ENCODE measurements at places on chromosomes 1 and 21.

DNA sequence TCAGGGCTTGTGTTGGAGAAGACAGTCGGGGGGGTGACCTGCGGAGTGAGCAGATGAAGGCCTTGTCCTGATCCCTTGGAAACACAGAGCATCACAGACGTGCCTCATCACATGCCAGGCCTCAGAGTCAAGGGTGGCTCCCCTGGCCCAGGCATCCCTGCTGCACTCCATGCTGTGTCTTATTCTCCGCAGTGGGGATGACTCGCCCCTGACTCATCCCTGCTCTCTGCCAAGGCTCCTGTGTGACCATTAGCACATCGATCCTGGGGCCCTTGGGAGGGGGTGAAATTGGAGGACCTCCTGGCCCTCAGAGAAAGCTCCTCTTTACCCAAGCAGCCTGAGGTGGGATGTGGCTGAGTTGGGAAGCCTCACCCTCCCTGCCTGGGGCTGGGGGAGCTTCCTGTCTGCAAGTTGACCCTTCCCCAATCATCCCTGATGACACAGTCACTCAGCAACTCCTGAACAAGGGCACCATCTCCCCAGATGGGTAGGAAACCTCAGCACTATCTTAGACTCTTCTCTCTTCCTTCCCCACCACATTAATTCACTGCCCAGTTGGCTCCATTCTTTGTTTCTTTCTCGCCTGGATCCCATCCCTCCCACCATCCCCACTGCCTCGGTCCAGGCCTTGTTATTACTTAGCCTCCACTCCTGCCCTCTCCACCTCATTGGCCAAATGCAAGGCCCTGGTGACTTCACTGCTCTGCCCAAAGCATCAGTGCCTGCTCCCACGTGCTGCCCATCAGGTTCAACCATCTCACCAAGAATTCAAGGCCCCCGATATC lies 74.6 kb downstream of the CAMK2N1 start:
- no peak for DNase-seq

- peak; percentile 68 for DNase-seq
Observed at GRCh38 chr21:44930543-44930981, 9.3 kb upstream of the SLX9 start.

GRCh38 chr1:47690341-47691250 lies 252.8 kb downstream of the FOXD2 start:
- no peak for DNase-seq

- DNase-seq, result peak; percentile 61
Observed at GRCh38 chr1:206909161-206909882, 12.1 kb downstream of the IL24 start.

- DNase-seq, result no peak
Observed at GRCh38 chr1:210655511-210655910, 326.8 kb downstream of the HHAT start.

- DNase-seq, result no peak
Observed at GRCh38 chr1:103283841-103284669, 175.7 kb upstream of the COL11A1 start.

DNA sequence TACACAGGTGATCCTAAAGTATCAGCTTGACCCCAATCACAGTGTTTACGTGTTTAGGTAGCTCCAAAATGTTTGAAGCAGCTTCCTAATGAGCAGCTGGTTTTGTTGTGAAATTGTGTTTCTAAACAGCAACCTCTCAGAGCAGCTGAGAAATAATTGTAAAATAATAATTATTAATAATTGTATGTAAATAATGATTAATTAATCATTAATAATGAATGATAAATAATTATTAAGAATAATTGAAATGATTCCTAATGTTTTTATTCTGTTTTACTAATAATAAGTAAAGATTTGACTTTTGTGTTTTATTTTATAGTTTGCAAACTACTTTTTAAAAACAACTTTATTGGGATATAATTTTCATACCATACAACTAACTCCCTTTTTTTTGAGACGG lies 182.2 kb downstream of the URB2 start:
- no peak for DNase-seq

GRCh38 chr1:31040038-31040437 lies 25.5 kb downstream of the PUM1 start:
- no peak for DNase-seq

DNA sequence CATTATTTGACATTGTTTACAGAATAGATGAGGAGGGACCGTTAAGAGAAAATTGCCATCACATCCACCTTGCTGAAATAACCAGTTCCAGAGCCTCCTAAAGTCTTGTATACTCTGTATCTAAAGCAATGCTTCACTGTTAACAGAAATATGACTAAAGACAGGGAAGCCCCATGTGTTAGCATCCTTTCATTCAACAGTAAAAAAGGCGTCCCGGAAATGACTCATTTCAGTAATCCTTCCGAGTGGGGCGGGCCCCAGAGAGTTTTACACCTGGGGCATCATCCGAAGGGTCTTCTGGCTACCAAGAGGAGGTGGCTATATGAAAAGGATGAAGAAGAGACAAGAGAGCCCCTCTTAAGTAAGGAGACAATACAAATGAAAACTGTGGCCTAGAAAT lies 227.2 kb downstream of the SLC45A1 start:
- no peak for DNase-seq

DNA sequence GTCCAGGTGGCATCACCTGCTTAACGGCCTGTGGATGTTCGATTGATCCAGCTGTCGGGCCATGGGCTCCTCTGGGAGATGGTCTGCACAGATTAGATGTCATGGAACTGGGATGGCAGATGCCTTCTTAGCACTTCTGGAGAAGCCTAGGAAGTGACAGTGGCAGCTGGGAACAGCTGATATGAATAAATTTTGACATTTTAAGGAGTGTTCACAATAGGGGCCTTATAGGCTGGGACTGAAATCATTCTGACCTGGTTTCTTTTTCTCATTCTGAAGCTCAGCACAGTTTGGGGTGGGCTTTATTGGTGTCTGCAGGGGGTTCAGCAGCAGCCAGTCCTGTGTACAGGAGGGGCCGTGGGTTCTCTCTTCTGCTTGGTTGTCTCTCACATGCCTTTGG lies 175.3 kb downstream of the CACNA1E start:
- no peak for DNase-seq

DNA sequence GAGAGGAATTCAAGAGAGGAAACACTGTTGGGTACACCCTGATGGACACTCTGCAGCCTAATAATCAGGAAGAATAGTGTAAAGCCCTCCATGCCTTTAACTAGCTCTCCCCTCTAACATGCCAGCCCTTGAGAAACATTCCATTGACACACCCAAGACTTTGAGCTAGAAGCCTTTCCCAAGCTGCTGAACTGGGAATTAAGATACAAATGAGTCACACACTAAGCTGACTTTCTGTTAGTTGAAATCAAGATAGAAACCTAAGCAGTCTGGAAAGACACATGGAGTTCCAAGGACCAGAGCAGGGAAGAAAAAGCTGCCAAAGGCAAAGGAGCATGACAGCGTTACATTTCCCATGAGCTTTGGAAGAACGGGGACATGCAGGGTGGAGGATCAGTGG lies 380.8 kb downstream of the NPHP4 start:
- no peak for DNase-seq

- DNase-seq, result no peak
Observed at GRCh38 chr1:84442256-84442655, 36.8 kb upstream of the RPF1 start.

- DNase-seq, result no peak
Observed at GRCh38 chr1:220182111-220182510, 88.2 kb downstream of the IARS2 start.

DNA sequence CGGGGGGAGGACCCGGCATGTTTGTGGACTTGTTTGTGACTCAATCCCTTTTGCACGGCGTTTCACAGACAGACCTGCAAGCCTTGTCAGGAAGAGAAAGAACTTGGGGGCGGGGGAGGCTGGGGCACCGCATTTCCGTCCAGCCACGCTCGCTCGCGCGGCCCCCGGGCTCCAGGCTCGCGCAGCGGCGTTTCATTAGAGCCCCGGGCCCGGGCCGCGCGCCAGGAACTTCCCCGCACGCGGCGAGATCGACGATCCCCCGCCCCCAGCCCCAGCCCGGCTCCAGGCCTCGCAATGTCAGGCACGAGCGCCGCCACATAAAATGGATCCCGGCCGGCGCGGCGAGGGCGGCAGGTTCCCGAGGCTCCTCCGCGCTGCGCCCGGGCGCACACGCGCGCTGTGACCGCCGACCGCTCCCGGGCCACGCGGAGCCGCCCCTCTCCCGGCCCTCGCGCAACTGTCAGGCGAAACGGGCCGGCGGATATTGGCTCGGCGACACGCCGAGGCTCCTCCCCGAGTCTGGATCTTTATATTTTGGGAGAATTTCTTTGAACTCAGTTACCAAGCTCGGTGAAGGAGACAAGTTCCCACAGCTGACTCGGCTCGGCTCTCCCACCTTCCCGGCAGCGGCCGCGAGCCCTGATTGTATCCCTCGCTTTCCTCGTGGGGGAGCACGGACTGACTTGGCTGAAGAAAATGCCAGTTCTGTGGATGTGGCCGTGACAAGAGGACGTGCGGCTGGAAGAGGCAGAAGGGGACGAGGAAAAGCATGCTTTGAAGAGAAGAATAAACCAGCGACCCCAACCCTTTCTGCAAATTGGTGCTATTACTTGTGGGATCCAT lies at the start of gene KIF26B:
Gene KIF26B, plus strand, starts transcription at position 557 of the 843 bp plus-strand sequence. CDS start 440 bp downstream, outside the sequence.
- DNase-seq, result peak; percentile 43

GRCh38 chr1:223403184-223403815 lies 10.1 kb downstream of the CCDC185 start:
- no peak for DNase-seq

DNA sequence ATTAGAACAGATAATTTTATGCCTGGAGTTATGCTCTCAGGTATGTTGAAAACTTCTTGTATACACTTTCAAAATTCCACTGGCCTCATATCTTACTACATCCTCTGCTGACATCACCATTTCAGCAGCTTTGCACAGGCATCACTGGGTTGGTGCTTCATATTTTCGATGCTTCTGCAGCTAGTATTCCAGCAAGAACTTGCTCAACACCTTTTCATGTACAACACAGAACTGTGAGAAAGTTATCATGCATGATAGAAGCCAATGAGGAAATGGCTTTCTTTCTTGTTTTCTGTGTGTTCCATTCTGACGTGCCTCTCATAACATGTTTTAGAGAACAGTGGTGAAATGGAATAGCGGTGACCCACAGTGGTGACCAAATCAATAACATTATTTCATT lies 5.1 kb upstream of the GBP5 start:
- DNase-seq, result no peak

DNA sequence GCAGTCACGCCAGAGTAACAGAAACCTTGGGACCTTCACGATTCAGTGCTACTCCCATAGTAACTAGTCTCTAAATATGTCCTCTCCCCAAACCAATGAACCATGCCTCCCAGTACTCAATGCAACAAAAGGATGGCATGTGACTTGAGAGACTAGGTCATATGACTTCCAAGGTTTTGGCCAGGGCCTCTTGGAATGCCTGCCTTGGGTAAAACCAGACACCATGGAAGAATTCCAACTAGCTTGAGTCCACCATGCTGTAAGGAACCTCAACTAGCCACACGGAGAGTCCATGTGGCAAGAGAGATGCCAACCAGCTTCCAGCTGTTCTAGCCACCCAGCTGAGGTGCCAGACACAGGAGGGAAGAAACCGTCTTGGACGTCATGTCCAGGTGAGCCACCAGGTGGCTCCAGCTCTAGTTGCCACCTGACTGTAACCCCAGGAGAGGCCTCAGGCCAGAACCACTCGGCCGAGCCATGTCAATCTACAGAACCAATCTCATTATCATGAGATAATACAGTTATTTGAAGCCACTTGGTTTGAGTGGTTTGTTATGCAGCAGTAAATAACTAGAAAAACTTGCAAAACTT lies 115.0 kb downstream of the SYF2 start:
- DNase-seq, result peak; percentile 32

DNA sequence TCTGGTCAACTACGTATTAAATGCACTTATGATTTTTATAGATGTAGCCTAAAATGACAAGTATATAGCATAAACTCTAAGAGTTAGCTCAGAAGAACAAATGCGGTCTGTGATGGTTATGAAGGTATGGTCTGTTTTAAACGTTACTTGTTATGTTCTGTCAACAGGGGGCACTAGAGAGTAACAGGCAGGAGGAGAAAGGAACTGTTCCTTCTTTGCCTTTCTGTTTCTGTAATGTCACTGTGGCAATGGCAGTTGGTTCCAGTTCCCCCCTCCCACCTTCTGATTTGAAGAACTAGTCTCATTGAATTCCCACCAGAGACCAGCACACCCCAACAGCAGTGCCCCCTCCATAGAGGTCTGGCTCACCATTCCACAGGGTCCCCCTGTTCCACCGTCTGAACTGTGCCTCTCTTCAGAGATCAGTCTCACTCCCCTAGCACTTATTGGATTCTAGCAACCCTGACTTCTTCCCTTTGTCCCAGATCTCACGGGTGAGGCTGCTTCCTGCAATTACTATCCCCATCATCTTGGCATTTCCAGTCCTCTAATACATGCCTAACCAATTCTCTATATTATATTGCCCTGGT lies 14.0 kb downstream of the KRTAP24-1 start:
- DNase-seq, result no peak

- no peak for DNase-seq
Observed at GRCh38 chr1:46652321-46653100, 15.7 kb downstream of the ATPAF1 start.

- no peak for DNase-seq
Observed at GRCh38 chr1:196517193-196517592, 91.0 kb downstream of the KCNT2 start.

- DNase-seq, result no peak
Observed at GRCh38 chr1:241079047-241079446, 278.0 kb downstream of the RGS7 start.

DNA sequence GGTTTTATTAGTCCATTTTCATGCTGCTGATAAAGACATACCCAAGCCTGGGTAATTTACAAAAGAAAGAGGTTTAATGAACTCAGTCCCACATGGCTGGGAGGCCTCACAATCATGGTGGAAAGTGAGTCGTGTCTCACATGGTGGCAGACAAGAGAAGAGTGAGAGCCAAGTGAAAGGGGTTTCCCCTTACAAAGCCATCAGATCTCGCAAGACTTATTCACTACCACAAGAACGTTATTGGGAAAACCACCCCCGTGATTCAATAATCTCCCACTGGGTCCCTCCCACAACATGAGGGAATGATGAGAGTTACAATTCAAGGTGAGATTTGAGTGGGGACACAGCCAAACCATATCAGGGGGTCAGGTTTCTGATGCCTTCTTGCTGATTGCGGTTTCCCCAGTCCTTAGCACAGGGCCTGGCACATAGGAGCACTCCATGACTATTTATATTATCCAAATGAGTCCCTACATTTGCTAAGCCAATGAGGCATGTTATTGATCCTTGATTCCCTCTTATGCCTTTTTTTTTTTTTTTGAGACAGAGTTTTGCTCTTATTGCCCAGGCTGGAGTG lies 35.3 kb upstream of the PAXBP1 start:
- DNase-seq, result peak; percentile 25

- DNase-seq, result no peak
Observed at GRCh38 chr1:235090406-235091069, 38.1 kb downstream of the TOMM20 start.

Data from stimulated activated CD4-positive, alpha-beta T cell treated with anti-CD3 and anti-CD28 coated beads, Interleukin-4, amount 100 ng/mL, for 1 hour (primary cell).